ENCODE measurements at places on chromosomes 2 and 18.

DNA sequence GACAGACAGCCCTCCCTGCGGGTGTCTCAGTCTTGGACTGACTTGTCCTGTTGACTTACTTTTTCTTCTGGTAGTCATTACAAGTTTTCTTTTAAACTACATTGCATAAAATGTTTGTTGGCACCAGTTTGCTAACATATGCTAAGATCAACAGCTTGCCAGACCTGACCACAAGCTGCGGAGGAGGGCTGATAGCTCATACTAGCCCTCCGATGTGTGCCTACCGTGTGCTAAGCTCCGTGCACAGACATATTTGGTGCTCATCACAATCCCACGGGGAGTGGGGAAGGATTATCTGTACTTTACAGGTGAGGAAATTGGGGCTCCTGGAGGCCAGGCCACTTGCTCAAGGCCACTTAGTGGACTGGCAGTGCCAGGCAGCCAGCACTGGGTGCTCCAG lies 72.8 kb upstream of the YPEL5 start:
- DNase-seq: no peak

DNA sequence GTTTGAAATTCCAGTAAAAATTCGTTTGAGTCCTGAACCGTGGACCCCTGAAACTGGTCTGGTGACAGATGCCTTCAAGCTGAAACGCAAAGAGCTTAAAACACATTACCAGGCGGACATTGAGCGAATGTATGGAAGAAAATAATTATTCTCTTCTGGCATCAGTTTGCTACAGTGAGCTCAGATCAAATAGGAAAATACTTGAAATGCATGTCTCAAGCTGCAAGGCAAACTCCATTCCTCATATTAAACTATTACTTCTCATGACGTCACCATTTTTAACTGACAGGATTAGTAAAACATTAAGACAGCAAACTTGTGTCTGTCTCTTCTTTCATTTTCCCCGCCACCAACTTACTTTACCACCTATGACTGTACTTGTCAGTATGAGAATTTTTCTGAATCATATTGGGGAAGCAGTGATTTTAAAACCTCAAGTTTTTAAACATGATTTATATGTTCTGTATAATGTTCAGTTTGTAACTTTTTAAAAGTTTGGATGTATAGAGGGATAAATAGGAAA lies 80.7 kb downstream of the ACSL3 start:
- DNase-seq: no peak

GRCh38 chr2:85666435-85667316 lies 1.3 kb downstream of the SFTPB start:
- DNase-seq: no peak

- DNase-seq: no peak
Measured at GRCh38 chr18:56108478-56109367, 520.7 kb upstream of the TCF4 start.

DNA sequence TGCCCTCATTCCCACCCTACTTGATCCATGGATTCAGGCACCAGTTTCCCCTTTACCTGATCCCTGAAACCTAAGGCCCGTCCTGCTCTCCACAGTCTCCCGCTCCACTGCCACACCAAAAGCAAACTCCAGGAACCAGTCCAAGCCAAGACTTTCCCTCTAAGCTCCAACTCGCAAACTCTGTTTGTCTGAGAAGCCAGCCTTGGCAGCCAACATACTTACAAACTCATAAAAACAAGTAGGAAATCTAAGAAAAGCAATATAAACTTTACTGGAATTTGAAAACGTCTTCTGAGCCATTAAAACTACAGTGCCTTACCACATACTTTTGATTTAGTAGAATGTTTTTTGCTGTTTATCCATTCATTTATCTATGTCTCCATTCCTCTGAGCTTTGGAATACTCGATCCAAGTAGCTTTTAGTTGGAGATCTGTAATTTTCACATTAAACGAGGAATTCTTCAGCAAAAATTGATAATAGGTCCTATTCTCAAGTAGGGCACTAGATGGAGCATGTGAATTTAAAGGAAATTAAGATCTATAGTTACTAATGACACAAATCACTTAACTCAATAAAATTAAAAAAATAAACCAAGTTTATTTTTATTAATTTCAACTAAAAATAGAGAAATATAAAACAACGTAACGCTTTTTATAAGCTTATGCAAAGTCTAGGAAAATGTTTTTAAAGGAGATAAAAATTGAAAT lies 199.7 kb downstream of the MYO3B start:
- DNase-seq: no peak

GRCh38 chr2:152016181-152017120 lies 82.4 kb downstream of the CACNB4 start:
- DNase-seq: no peak

DNA sequence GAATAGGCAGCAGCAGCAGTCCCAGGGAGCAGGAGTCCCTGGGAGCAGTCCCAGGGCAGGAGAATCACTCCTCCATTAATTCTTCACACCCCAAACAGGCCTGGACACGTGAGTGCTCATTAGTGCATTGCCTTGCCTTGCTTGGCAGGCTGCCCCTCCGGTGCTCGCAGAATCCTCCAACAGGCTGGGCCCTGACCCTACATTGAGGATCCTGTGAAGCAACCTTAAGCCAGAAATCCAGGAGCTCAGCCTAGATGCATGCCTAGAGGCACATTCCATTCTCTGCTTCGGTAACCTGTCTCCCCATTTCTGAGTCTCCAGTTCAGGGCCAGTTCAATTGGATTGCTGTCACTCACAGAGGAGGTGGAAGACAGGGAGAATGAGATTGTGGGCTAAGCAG lies 97.4 kb upstream of the LRATD1 start:
- no peak for DNase-seq

DNA sequence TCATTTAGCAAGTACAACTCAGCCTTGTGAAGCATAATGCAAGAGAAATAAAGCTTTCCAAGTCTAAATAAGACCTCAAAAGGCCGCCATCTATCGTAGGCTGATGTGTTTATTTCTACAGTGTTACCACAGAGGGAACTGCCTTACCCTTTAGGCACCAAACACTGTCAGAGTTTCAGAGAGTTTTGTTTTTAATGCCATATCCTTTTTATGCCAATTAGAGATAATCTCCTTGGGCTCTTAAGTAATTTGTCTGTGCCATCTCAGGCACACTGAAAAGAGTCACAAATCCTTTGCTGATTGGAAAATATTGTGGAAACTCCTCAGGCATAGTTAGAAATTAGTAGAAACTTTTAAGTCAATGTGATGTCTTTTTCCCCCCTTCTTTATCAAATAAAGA lies 797.1 kb downstream of the SLC4A3 start:
- no peak for DNase-seq

DNA sequence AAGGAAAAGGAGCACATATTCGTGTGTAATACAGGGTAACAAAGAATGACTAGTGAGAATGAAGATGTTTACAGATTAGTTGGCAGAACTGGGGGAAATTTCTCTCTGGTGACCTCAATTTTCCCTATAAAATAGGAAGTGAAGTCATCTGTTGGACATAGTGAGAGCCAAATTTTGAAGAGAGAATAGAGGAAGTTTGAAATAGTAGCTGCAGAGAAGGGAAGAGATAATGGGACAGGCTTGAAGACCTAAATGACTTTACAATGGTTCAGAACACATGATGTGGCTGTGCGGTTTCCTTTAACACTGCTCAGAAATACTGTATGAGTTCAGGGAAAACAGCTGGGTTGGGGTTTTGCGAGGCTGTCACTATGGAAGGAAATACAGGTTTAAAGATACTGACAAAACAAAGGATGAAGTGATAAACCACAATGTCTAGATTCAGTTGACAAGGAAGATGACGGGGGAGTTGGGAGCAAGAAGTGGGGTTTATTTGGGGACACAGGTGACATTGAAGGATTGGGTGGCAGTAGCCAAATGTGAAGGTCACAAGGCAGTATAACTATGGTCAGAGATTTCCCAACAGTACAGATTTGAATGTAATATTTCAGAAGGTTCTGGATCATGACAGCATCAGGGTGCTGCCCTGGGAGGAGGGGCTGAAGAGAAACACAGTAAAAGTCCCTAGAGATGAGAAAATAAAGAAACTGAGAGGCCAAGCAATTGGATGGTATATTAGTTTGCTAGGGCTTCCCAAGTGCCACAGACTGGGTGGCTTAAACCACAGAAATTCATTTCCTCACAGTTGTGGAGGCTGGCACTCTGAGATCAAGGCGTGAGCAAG lies 82.6 kb upstream of the TANK start:
- DNase-seq: peak; percentile 35

GRCh38 chr2:98454073-98454472 lies 9.4 kb downstream of the INPP4A start:
- DNase-seq: no peak

GRCh38 chr2:74530239-74531187 lies 780 bp downstream of the HTRA2 start:
- peak; percentile 28 for DNase-seq
